ENCODE measurements at places on chromosomes 1 and 21.

- DNase-seq: no peak
Measured at GRCh38 chr1:231665726-231666125, 39.1 kb downstream of the DISC1 start.

DNA sequence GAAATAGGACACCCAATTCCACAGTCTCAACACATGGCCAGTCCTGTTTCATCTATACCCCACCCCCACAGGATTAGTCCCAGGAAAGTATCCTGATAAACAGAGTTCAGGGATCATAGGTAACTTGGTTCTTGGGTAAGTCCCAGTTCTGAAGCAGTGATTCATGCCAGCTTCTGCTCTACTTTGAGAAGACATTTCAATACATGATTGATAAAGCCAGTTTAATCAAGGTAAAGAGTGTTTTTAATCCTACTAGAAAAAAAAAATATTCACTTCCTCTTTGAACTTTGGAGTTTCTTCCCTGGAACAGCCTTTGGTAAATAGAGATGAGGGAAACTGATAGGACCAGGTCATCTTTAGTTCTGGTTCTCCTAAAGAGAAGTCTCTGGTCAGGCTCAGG, 142.4 kb downstream of the TLR5 start:
- DNase-seq: no peak

DNA sequence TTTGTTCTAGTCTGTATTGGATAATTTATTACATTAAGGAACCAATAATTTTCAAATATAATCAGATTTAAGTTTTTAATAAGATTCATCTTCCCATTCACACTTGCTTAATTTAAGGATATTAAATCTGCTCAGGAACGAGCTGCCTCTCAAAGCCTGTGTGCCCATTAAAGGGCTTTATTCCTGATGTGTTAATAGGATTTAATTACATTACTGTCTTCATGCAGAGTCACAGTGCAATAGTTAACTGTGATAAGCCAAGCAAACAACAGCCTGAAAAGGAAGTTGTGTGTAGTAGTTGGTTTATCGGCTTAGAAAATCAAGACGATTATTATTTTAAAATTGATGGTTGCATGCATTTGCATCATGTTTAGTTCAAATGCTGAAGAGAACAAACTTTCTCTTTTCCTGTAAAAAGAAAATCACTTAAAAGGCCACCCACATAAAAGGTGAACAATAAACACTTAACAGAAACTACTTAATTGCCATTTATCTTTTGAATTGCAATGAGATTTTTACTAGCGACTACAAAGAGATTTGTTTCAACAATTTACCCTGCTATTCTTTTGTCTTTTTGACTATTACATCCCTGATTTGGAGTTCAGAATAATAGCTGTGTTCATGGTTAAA, 174.6 kb downstream of the RWDD3 start:
- no peak for DNase-seq

DNA sequence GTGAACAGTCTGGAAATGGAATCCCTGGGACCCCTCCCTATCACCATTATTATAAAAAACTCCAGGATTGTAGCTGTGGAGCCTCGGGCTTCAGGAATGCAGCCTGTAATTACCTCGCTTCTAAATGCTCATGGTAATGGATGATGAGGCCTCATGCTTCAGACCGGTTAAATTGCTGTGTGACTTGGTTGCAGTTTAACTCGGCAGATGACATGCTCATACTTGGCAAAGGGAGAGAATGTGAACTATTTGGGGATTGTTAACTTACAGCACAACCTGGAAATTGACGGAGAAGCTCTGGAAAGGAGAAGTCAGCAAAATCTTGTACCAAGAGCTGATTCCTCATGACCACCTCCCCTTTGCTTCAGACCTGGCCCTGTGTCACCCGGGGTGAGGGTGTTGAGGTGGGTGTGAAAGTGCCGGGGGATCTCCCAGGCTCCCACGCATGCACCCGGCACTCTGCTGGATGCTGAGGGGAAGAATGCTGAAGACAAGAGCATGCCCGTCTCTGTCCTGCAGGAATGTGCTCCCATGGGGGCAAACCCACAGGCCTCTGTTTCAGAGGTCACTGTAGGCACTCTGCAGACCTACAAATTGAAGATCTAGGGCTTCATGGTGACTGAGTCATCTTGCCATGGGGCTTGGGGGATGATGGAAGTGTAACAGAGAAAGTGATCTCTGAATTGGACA, 364.8 kb downstream of the RPS6KC1 start:
- DNase-seq: no peak

DNA sequence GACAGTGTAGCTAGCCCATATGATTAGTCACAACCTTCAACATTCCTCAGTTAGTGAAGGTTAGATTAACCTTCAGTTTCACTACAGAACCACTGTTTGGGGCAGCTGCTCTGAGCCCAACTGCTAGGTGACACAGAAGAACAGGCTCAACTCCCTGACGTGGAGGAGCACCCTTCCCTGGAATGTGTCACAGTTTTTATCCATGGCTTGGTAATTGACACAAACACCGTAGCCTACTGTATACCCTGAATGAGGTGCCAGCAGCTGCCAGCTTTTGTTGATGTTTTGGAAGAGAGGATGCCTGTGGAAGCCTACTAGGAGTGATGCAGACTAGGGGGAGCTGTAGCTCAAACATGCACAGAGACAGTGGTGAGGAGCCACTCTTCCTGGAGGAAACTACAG, 56.6 kb upstream of the CR2 start:
- no peak for DNase-seq

GRCh38 chr1:154581766-154582165, 14.2 kb downstream of the CHRNB2 start:
- no peak for DNase-seq

DNA sequence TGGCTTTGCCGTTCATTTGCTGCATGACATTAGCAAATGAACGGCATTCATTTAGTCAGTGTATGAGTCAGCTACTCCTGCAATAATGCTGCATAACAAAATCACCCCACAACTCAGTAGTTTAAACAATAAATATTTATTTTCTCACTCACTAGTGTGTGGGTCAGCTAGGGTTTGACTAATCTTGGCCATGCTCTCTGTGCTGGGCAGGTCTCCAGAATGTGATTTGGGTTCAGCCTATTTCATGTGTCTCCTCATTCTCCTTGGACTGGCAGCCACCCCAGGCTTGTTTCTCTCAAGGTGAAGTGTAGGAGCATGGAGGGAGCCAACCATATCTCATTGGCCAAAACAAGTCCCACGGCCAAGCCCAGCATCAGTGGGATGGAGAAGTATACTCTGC, 104.3 kb downstream of the LACTBL1 start:
- DNase-seq: no peak

GRCh38 chr1:94254073-94254810, 16.9 kb upstream of the ARHGAP29 start:
- no peak for DNase-seq

- DNase-seq: no peak
Measured at GRCh38 chr21:46038341-46038829, 56.8 kb downstream of the COL6A1 start.

- DNase-seq: no peak
Measured at GRCh38 chr1:91764471-91765115, 121.4 kb downstream of the TGFBR3 start.

GRCh38 chr1:174224641-174225040, 65.3 kb downstream of the RABGAP1L start:
- DNase-seq: no peak

- no peak for DNase-seq
Measured at GRCh38 chr1:227937031-227937837, 10.5 kb downstream of the WNT9A start.

- no peak for DNase-seq
Measured at GRCh38 chr21:41972511-41973205, 18.8 kb upstream of the C2CD2 start.

GRCh38 chr1:54583307-54583686, 35.3 kb downstream of the ACOT11 start:
- DNase-seq: no peak

DNA sequence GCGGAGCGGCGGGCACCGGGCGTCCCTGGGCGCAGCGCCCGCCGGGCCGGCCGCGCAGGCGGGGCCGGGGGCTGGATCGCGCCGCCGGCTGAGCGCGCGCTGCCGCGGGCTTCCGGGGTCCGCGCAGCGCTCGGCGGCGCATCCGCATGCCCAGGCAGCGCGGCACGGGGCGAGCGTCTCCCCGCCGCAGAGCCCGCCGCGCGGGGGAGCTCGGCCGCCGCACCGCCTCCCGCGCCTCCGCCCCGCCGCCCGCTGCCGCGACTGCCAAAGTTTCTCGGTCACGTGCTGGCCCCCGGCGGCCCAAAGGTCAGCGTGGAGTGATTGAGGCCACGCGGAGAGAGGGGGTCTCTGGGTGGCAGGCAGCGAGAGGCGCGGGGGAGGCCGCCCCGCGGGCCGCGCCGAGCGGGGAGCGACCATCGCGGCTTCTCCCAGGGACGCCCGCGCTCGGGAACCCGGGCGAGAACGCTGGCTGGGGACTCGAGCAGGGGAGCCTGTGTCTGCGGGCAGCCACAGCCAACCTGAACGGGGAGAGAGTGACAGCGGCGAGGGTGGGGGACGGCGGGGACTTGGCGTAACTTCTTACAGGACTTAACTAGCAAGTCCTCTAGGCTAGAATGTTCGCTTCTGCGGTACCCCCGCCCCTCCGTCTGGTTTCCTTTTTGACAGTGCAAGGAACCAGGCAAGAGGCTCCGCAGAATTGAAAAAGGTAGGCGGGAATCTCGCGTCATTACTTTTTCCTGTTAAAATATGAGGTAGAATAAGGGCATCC, at the start of gene ILDR2:
Gene ILDR2 (minus strand): TSS at position 180 of the 769 bp plus-strand sequence. CDS start 272 bp downstream, outside the sequence.
- DNase-seq: peak; percentile 14
